ENCODE measurements at places on chromosomes 1 and 21.

GRCh38 chr1:196677781-196678509 lies 26.1 kb downstream of the CFH start:
- no peak for DNase-seq

- DNase-seq = no peak
These were observed 30.9 kb upstream of the ID3 start for GRCh38 chr1:23590058-23590783.

- no peak for DNase-seq
These were observed 230.8 kb downstream of the KCTD3 start for GRCh38 chr1:215797859-215798258.

DNA sequence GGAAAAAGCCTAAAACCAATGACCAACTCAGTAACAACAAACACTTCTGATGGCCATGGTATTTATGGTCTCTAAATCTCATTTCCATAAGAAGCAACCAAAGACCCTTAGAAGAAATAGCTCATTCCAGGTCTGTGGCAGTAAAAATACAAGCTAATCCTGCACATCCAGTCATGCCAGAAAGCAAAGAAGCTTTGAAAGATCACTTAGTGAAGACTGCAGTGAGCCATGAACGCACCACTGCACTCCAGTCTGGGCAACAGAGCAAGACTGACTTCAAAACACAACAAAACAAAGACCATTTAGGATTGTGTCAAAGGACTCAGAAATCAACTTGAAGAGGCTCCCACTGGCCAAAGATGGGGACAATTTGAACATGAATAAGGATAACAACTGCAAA lies 18.4 kb upstream of the ELK4 start:
- no peak for DNase-seq

GRCh38 chr1:94004924-94005323 lies 95.7 kb upstream of the GCLM start:
- DNase-seq = no peak

GRCh38 chr1:115218699-115219098 lies 119.3 kb downstream of the NGF start:
- no peak for DNase-seq

GRCh38 chr1:155241841-155242264 lies 13.4 kb downstream of the ENTREP3 start:
- no peak for DNase-seq

GRCh38 chr1:184379111-184379752 lies 7.6 kb upstream of the C1orf21 start:
- DNase-seq = no peak

DNA sequence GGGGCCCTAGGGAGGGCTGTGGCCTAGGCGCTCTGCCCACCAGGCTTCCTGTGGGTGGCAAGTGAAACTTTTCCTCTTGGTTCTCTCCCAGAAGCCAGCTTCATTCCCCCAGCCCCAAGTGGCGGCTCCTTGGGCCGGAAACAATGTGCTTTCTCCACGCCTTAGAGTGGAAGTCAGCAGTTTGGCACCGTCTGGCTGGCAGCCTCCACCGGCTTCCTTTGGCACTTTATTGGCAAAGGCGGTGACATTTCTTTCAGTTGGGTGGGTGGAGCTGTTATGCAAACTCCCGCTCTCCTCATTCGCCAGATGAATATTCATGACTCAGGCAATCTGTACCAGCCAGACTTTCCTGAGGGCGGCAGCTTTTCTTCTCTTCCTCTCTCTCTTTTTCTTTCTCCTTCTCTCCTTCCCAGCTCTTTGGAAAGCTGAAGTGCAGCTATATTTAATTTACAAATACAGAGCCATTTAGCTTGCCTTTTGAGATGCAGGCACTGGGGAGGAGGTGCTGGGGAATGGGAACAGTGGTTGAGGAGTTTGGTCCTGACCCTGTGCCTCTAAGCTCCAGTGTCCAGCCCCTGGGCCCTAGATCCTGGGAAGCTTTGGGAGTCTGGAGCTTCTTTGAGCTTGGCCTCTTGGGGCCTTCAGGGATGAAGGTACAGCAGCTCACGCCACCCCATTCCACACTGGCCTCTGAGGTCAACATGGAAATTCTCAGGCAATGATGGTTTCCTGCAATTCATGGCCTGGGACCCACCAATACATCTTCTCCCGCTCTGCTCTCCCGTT lies 67.8 kb upstream of the POU3F1 start:
- DNase-seq = no peak
